GM03348 (cell line): ENCODE measurements at places on chromosomes 5 and 9.

DNA sequence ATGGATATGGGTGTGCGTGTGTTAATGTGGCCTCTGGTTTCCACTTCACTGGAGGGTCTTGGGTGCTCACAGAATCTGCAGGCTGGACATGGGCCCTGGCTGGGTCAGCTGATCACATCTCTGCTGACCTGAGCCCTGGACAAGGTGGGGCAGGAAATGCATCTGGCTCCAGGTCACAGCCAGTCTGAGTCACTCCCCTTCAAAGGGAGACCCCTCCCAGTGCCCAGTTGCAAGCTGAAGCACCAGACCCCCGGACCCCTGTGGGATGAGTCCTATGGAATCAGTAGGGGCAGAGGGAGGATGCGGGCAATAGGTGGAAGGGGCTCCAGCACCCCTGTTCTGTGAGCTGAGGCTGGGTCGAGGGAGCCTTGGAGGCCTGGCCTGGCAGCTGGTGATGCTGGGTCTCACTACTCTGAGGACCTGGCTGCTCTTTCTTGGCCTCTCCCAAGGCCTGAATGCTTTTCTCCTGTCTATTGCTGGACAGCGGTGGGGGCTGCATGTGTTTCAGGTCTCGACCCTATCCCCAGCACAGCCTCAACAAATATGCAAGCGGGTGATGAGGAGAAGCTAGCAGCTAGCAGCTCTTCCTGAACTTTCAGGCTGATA is 54.5 kb downstream of the PHF2 start:
- DNase-seq: peak; percentile 3

DNA sequence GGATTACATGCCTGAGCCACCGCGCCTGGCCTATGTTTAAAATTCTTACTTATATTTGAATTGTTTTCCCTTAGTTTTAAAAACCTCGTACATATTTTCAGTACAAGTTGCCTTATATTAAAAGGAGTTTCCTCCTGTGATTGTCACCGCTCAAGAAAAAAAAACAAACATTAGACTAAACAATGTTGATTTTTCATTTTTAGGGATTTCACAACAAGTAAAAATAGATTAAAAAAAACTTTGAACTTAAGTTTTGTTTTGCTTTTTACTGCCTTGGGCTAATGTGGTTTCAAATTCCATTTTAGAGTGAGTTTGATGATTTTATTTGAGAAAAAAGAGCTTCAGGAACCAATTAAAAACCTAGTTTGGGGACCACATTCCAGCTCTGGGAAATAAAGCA is 1196.6 kb upstream of the CDH18 start:
- no peak for DNase-seq

- DNase-seq: peak; percentile 94
Measured at GRCh38 chr5:399296-400281, 43.4 kb upstream of the EXOC3 start.

DNA sequence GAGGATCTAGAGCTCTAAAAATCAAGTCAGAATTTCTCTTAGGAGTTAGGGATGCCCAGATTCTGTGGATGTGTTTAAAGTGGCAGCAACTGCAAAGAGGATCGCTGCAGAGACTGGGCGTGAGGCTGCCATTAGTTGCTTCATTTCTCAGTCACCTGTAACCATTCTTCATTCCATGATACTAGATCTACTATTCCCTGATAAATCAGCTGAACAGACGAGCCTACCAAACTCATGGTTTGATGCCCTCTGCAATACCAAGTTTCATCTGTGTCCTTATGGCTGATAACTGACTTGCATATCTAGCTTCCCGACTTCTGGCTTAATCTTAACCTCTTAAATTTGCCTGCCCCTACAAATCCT is 33.3 kb downstream of the UBE2R2 start:
- no peak for DNase-seq

DNA sequence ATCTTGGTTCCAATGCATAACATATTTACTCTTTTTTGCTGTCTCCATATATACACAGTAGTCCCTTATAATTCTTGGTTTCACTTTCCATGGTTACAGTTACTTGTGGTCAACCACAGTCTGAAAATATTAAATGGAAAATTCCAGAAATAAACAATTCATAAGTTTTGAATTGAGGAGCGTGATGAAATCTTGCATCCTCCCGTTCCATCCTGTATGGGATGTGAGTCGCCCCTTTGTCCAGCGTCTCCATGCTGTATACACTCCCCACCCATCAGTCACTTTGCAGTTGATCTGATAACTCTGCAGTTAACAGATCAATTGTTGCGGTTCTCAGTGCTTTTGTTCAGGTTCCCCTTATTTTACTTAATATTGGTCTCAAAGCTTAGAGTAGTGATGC is 11.5 kb upstream of the FAF2 start:
- DNase-seq: peak; percentile 48

DNA sequence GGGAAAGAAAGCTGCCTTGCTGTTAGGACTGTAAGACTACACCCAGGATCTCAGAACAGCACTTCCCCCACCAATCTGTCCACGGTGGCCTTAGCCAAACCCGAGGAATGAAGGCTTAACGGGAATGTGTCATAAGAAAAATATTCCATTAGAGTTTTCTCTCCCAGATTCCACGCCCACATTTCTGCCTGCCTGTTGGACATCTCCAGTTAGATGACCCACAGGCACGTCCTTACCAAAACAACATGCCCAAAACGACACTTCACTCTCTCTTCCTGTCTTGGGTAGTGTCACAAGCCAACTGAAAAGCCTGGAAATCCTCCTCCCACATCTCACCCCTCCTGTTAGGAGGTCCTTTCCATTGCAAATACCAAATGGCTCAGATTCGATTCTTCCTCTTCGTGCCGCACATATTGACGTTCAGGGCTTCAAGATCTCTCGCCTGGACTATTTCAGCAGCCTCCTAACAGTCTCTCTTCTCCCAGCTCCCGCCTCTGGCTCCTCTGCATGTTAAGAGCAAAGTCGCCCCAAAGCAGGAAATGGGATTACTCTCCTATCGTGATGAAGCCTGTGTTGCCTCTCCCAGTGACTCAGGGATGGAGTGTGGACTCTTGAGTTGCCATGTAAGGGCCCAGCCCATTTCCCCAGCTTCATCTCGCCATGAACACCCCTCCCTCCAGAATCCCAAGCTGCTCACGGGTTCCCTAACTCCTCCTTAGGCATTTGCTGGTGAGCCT is 159.3 kb downstream of the NR3C1 start:
- DNase-seq: peak; percentile 89

GRCh38 chr9:35548571-35548970 is 56.5 kb upstream of the TESK1 start:
- no peak for DNase-seq

DNA sequence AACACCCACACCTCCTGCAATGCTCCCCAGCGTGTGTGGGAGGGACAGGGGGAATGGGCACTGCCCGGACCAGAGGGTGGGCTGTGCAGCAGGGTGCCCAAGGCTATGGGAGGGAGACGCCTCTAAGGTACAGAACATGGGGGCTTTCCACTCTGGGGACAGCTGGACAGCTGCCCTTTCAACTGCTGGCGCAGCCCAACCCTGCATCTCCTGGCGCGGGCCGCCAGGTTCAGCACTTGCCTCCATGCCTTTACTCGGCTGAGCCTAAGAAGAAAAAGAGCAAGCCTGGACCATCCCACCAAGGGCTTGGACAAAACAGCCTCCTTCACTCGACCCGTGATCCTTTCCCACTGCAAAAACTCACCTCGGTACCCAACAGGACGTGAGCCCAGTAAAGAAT is 15.0 kb downstream of the AK8 start:
- DNase-seq: no peak

- no peak for DNase-seq
Measured at GRCh38 chr5:112684121-112684520, 53.6 kb upstream of the APC start.

DNA sequence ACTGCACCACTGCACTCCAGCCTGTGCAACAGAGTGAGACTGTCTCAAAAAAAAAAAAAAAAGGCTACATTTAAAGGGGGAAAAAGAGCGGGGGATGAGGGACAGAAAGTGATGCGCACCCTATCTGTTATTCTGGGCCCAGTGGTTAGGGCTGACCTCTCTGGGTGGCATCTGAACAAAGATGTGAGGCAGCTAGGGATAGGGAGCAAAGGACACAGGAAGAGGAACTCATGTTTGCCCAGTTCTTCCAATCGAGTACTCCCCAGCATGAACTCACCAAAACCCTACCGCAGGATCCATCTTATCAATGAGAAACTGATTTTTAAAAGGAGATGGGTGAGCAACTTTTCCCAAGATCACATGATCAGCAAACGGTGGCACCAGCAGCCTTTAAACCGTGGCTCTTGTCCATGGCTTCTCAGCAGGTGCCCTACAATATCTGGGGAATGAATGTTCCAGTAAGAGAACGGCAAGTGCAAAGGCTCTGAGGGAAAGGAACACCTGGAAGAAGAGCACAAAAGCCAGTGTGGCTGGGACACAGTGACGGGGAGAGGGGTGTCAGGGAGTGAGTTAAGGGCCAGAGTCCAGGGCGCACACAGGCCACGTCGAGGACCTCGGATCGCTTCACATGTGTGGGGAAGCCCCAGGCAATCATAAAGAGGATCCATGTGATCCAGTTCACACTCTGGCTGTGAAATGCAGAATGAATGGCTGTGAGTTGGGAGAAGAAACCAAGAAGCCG is 22.0 kb downstream of the RAPGEF1 start:
- no peak for DNase-seq

GRCh38 chr5:1068204-1068894 is 43.5 kb downstream of the SLC12A7 start:
- DNase-seq: no peak

DNA sequence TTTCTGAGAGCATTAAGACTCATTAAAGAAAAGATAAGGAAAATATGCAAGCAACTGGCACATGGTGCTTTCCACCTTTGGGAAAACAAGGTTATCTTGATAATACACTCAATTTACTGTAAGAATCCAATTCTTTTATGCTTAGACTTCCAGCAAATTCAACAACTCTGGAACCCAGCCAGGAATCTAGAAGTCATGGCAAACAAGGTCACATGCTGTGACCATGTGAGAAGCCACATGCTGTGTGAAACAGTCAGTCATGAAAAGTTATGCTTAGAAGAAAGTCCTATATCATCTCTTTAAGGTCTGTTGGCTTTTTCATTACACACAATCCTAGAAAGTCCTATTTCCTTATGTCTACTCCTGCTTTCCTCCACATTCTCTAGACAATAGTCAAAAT is 581.8 kb upstream of the C9orf72 start:
- no peak for DNase-seq

GRCh38 chr9:132787748-132788159 is 90.3 kb downstream of the AK8 start:
- DNase-seq: no peak

GRCh38 chr9:77649109-77649812 is 1.1 kb upstream of the GNA14 start:
- DNase-seq: peak; percentile 43

GRCh38 chr5:11292648-11293356 is 531.8 kb upstream of the DAP start:
- no peak for DNase-seq

- no peak for DNase-seq
Measured at GRCh38 chr9:92969516-92970466, 22.5 kb downstream of the FGD3 start.

DNA sequence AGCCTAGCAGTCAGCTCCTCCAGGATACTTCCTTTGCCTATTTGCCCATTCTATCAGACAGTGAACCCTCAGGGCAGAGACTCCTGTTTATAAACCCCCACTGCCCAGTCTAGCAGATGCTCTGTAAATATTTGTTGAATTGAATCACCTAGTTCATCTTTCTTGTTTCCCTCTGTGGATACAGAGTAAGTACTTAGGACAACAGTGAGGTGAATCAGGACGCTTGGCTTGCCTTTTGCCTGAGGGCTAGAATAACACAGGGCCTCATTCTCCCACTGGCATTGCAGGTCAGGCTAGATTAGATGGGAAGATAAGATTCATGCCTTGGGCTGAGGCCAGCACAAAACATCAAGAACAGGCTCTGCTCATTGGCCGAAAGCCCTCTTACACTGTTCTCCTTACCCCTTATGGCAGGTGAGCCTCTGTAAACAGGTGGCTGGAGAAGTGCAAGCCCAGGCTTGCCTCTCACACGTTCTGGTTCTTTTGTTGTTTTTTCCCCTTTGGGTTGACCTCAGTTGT is 22.2 kb downstream of the TNFSF8 start:
- DNase-seq: no peak

- DNase-seq: peak; percentile 69
Measured at GRCh38 chr5:14914623-14915260, 43.2 kb upstream of the ANKH start.

DNA sequence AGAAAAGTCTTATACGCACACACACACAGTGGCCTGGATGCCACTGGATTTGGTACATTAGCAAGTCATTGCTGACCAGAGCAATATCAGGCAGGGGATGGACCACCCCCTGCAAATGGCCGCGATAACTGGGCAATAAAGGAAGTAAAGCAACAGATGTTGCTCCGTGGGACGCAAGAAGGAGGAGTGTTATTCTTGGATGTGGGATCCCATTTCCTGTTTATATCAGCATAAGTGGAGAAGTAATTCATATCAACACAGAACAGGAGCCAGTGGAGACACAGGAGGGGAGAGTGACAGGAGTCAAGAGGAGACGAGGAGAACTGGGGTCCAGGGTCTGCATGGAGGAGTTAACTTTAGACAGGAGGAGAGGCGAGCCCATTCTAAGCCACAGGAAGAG is 18.4 kb downstream of the RUFY1 start:
- DNase-seq: no peak

DNA sequence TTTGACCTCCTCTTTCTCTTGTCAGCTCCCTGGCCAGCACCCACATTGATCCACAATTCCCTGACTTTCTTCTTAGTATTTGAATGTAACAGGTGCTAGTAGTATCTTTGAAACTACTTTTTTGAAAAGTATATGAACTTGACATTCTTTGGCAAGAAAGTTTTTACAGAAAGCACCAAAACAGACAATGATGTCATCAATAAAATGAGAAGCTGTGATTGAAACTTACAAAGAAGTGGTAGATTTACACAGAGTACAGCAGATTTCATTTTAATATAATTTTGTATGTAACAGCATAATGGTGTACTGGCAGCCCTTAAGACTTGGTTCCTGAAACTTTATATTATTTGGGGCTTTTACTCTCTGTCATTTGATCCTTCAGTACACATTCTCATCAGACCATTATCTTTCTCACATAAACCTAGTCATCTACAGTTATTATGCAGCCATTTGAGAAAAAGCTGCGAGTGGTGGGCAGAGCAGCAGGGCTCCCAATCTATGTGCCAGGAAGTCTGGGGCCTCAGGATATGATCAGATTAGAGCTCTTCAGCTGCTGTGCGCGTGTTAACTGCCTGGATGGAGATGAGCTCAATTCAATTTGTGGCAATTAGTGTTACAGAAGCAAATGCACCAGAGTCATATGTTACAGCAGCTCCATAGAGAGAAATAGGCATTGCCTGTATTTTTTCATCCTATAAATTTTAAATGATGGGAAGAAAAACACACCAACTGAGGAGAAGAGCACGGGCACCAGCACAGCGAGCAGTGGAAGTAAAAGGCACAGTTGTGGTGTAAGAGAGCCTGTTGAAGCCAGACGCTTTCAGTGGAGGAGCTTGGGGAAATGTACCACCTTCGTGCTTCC is 126.1 kb downstream of the STARD4 start:
- no peak for DNase-seq

DNA sequence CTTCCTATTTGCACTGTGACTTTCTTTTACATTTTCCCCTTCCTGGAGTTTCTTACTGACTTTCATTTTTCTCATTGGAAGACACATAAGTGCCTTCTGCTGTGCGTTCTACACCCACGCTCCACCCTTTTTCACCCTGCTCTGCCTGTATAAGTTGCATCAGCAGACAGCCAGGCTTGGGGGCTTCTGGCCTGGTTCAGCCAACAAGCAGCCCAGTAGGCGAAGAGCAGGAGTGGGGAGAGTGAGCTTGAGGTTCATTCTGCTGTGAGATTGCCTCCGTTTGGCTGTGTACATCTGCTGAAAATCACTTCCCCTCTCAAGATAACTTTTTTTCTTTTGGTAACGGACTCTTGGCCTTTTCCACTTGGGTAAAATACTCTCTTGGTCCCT is 38.4 kb downstream of the RASGRF2 start:
- no peak for DNase-seq
